Activated naive CD4-positive, alpha-beta T cell treated with anti-CD3 and anti-CD28 coated beads for 36 hours (primary cell): ENCODE measurements at places on chromosomes 3 and 15. TPM values are rescaled to one million over a fixed set of nuclear protein-coding genes. Genes with fewer than 3 reads are reported as not detected.

GRCh38 chr3:95044101-95044500 is 981.2 kb downstream of the NSUN3 start:
- no peaks in the 10 kb centered on the region for H3K4me1 ChIP-seq
- DNase-seq: no peak
- H3K36me3 ChIP-seq: no peaks in the 10 kb centered on the region
- H3K4me3 ChIP-seq: no peak overlapping the region

The MEGF11 gene
- 0.05 TPM for total RNA-seq

DNA sequence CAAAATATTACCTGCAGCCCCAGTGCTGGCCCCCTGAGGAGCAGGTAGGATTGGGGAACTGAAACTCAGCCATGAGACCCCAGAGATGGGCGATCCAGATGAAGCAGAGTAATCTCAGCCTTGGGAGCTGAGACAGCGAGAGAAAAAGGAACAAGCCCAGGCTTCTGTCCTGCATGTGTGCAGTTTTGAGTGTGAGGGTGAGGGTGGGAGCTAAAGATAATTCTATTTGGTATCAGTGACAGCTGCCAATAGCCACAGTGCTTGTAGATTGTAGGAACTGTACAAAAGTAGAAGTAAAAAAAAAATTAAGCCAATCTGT is 5.9 kb downstream of the ATP8B4 start:
- no peak overlapping the region for H3K4me3 ChIP-seq
- no peak overlapping the region for H3K27ac ChIP-seq
- H3K36me3 ChIP-seq: no peaks in the 10 kb centered on the region
- H3K4me1 ChIP-seq: peaks cover 20% of the 10 kb centered on the region
- peaks cover 21% of the 10 kb centered on the region for H3K27me3 ChIP-seq

DNA sequence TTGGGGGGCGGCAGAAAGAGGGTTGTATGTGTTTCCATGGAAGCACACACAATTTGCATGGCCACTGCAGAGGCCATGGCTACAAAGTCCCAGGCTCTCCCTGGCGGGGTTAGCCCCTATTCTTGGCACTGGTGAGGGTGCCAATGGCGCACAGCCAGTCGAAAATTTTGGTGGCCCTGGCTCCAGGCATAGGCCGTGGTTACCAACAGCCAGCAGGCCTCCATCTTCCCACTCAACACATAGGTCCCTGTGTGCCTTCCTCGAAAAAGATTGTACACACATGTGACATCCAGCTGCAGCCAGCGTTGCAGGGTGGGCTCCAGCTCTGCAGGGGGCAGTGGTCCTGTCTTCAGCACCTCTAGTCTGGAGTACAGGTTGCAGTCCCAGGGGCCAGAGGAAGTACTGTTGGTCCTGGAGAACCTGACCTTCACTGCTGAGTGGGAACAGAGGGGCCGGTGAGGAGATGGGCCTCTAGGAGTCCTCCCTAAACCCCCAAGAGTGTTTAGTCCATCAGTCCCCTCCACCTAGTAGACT is 7.1 kb downstream of the P4HTM start:
- no peak overlapping the region for H3K27ac ChIP-seq
- no peaks in the 10 kb centered on the region for H3K27me3 ChIP-seq
- DNase-seq: no peak
- peaks cover 11% of the 10 kb centered on the region for H3K4me1 ChIP-seq
- H3K4me3 ChIP-seq: no peak overlapping the region

The EFHB gene
- 1.2 TPM for total RNA-seq
